ENCODE measurements at places on chromosomes 12 and 14.

DNA sequence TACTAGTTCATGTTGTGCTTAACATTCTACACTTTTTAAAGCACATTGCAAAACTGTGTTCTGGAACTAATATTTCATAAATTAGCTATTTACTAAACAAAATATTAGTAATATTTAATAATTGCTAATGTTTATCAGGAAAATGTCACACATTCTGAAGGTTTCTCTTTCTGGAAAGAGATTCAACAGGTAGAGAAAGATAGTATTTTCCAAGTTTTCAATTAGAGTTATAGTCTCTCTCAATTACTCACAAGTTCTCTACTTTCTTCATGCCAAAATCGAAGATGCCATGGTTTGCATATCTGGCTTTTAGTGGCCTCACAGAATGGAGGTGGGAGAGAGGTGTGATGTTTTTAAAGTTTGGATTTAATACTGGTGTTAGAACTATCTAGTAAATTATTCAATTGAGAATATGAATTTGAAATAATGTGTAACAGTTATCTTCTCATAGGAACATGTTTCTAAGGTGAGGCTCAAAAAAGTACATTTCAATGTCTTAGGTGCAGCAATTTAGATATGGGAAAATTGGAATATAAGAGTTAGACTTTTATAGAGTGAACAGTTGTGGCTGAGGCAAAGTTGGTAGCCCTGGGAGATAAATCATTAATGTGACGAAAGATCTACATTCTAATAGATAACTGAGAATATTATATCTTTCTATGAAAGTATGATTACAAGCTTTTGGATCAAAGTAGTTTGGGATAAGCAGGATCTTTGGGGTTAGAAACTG is 1.5 kb downstream of the LUM start:
- no peak for DNase-seq

DNA sequence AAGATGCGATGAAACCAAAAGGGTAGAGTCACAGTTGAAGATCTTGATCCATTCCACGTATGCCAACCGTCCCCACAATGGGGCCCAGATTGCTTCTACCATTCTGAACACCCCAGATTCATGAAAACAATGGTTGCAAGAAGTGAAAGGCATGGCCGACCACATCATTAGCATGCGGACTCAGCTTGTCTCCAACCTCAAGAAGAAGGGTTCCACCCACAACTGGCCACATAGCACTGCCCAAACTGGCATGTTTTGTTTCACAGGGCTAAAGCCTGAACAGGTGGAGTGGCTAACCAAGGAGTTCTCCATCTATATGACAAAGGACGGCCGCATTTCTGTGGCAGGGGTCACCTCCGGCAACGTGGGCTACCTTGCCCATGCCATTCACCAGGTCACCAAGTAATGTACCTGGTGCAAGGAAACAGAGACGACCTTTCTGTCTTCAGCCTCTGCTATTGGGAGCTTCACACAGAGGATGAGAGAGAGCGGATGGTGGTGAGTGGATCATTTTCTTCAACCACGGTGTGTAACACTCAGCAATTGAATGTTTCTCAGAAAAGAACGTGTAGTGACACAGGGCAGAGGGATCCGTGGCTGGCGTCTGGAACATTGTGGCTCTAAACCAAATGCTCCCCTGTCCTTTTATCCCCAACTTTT is 26.8 kb upstream of the CLEC2D start:
- no peak for DNase-seq

- DNase-seq, result no peak
These were observed 17.7 kb upstream of the PELI2 start for GRCh38 chr14:56100556-56100955.

GRCh38 chr12:66008985-66009384 is 121.6 kb downstream of the LLPH start:
- no peak for DNase-seq

DNA sequence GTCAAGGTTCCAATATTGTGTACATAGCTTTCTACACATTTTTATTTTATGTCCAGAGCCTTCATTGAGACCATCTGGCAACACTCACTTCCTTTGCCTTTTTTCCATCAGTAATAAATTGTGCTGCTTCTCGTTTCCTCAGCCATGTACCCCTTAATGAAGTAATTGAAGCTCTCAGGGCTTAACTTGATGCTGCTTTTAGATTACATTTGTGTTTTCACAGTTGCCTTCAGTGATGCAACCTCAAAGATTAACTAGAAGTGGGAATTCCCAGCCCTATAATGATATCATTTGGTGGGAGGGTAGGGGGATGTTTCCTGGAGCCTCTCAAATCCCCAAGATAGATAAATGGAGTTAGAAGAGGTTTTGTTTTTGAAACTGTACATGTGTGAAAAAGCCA is 80.2 kb upstream of the KRR1 start:
- no peak for DNase-seq

- no peak for DNase-seq
These were observed 61.1 kb downstream of the RPS6KA5 start for GRCh38 chr14:90999299-90999698.

- no peak for DNase-seq
These were observed 22.5 kb upstream of the TMPRSS12 start for GRCh38 chr12:50820177-50820576.

- DNase-seq, result peak; percentile 59
These were observed 34.9 kb downstream of the BBS10 start for GRCh38 chr12:76313299-76313698.

DNA sequence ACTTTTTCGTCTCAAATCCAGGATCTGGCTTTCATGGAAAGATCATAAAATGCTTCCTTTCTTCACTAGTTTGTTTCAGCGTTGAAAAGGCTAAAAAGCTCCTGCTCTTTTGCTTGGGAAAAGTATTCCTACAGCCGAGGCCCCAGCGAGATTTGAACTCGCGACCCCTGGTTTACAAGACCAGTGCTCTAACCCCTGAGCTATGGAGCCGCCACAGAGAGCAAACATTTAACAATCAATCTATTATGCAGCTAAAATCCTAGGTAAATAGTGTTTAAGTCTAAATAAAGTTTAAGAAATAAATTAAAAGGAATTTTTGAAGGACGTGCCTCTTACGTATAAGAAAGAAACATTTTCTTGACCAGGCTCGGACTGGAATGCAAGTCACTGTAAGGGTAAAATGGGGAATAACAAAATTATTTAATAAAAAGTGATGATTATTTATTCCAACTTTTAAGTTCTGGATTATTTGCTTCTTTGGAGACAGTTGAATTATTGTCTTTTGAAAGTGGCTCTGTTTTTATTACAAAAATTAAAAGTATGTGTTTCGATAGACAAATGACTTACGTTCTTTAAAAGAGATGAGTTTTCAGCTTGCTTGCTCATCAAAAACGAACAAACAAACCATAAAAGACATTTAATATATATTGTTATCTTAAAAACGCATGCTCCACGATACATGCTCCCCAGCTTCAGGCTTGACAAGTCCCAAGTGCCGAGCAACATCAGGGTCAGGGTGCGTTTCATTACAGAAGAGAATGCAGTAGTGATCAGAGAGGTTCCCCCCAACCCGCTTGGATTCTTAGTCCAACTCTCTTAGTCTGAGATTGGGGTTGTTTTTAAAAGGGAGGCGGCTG is 10.2 kb downstream of the OR6S1 start:
- peak; percentile 47 for DNase-seq

DNA sequence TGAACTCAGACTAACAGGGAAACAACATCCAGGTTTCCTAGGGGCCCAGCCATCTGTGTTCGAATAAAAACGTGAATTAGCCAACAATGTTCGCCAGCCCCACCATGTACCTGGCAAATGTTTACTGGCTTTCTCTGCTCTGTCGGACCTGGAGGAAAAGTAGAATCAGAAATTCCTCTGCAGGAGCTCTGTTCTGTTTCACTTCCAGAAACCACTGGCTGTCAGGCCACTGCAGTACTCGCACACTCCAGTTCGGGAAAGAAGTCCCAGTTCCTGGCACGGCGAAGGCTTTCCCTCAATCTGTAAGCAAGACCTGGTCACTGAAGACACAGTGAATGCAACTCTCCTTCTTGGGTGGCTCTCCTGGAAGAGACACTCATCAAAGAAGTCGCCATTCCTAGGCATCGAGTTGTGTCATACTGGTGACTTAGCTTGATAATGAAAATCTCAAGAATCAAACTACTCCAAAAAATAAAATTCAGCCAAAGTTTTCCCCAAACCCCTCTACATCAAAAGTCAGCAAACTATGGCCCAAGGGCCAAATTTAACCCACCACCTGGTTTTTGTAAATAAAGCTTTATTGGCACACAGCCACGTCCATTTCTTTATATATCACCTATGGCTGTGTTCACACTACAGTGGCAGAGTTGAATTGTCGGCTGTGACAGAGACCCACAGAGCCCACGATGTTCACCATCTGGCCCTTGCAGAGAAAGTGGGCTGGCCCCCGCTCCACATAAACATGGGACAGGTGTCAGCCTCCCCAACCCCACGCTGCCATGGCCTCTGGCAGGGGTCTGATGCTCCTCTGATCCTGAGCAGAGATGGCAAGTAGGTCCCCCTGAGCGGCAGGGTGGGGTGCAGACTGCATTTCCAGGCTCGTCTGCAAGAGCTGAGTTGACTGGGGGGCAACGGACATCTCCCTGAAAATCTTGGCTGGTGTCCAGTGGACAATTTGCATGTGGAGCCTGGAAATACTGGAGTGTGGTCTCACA is 189.2 kb upstream of the DIO3 start:
- no peak for DNase-seq

- no peak for DNase-seq
These were observed 7.8 kb downstream of the P2RX4 start for GRCh38 chr12:121217761-121218160.

DNA sequence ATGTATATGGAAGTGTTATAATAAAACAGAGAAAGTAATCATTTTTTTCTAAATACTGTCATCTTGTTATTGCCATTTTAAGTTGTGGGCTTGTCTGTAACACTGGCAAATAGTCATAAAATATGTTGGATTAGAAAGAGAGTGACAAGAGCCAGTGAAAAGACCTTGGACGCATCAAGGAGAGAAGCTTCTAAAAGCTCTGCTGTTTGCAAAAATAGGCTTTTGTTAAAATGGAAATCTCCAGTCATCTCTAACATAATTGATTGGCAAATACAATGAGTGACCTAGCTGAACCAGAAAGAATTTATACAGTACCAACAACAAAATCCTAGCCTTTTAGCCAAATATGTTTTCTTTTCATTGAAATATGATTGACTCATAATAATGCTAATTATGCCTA is 245.8 kb upstream of the RMST start:
- DNase-seq, result no peak

DNA sequence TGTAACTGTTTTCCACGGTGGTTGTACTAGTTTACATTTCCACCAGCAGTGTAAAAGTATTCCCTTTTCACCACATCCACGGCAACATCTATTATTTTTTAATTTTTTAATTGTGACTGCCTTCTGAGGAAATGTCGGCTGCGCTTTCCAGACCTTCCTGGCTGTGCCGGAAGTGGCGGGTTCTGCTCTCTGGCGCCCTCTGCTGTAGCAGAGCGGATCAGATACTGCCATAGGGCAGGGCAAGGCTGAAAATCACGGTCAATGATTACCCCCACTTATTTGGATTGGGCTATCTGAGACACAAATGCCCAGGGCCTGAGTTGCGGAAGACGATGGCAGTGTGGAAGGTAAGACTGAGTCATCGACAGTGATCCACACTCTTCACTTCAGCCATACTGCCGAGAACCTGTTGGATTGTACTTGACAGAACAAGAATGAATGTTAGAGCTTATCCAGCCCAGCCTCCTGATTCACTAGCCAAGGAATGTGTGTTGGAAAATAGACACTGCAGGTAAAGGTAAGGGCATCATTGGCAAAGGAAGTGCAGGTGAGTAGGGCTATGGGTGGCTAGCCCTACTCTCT is 124.2 kb downstream of the NTF3 start:
- no peak for DNase-seq

DNA sequence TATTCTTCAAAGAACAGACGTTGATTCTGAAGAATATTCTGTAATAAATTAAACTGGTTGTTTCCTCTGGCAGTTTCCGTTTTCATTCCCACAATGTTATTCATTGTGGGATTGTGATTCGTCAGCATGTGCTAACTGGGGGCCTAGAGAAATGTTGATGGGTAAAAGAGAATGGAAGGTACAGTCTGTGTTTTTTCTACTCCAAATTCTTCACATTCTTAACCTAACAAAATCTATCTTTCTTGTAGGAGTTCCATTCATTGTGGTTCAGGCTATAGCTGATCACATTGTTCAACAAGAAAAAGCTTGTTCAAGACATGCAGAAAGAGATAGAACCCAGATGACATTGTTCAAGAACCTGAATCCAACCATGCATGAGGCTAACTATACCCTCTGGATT is 5.9 kb downstream of the CD163 start:
- DNase-seq, result no peak

DNA sequence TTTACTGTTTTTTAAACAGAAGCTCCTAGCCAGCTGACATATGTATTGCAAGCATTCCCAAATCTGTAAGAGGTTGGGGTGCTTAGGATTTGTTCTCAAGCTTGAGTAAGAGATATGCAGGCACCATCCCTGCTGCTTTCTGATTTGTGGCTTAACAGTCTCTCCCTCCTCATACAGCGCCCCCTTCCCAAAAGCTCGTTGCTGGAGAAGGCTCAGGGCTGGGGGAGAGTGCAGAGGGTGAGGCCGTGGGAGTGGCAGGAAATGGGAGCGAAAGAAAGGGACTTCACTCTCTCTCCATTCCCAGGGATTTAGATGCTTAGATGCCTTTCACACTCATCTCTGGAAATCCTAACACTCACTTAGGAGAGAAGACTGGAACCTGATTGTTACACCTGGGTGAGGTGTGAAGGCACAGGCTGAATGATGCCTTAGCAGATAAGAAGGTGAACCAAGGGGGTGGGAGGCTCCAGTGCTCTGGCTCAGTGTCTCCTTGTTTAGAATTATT is 172.0 kb downstream of the C12orf75 start:
- DNase-seq, result no peak

- peak; percentile 82 for DNase-seq
These were observed 37.0 kb upstream of the NT5DC3 start for GRCh38 chr12:103877934-103878510.
